Esophagus squamous epithelium (tissue), 5 donors: ENCODE measurements at places on chromosomes 2 and 18.

- no peaks in the 10 kb centered on the region for H3K36me3 ChIP-seq
- H3K27ac ChIP-seq, result no peak overlapping the region
- no peaks in the 10 kb centered on the region for H3K27me3 ChIP-seq
- peaks cover 41% of the 10 kb centered on the region for H3K4me1 ChIP-seq
- no peak for DNase-seq
Observed at GRCh38 chr2:36459725-36460137, 104.2 kb downstream of the CRIM1 start.

DNA sequence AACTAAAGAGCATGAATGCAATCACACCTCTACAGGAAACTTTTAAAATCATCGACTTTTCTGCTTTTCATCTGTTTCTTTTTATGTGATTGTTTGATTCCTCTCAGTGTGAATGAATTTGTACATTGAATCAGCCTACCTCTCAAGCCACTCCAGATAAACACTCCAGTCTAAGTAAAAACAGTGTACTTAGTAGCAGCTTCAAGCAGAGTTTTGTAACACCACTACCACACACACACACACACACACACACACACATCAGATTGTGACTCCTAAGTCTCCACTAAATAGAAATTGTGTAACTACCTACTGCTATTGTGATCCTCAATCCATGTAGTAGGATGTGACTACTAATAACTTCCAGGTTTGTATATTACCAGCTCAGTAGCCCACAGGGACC, 65.3 kb upstream of the EPB41L5 start:
- DNase-seq, result no peak
- H3K27ac ChIP-seq, result no peak overlapping the region
- H3K4me1 ChIP-seq, result no peaks in the 10 kb centered on the region
- peaks cover 46% of the 10 kb centered on the region for H3K36me3 ChIP-seq

DNA sequence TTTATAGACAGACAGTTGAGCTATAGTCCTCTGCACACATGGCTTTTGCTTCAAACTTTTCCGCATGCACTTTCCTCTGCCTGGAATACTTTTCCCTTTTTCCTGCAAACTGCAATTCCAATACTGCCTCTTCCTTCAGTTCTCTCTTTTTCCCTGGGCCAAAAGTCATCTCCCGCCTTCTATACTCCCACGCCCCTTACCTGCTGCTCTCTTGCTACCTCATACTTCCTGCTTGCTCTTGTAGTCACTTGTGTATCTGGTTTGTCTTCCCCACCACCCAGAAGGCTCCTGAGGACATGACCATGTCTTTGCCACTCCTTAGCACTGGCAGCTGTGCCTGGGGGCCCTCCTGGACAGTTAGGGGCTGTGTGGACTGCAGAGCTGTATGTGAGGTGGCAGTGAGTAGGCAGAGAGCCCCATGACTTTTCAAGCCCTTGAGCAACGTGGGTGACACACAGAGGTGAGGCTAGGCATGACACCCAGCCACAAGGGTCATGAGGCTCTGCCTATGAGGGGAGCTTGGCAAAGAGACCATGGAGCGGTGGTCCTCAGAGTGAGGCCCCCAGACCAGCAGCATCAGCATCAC, 23.2 kb downstream of the SPEG start:
- peak overlapping the region; percentile 88 for H3K27ac ChIP-seq
- H3K4me3 ChIP-seq, result no peak overlapping the region
- H3K36me3 ChIP-seq, result no peaks in the 10 kb centered on the region
- peaks cover 14% of the 10 kb centered on the region for H3K4me1 ChIP-seq

- no peak overlapping the region for H3K4me3 ChIP-seq
- no peaks in the 10 kb centered on the region for H3K36me3 ChIP-seq
Observed at GRCh38 chr18:303607-304006, 35.8 kb upstream of the THOC1 start.

DNA sequence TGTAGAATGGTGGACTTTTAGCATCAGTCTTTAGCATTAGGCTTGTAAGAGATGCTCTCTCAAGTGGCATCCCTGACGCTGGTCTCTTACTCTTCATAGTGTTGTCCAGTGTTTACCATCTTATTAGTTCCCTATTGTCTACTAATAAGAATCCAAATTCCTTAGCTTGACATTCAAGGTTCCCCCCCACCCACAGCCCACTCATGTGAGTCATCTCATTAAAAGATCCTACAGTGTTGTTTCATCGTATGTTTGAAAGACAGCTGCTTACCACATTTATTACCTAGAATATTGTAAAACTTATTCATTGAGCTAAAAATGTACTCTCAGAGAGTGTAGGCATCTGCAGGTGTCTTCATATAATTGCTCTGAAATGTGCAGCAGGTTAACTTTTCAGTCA, 28.5 kb downstream of the EIF5B start:
- H3K27me3 ChIP-seq, result no peaks in the 10 kb centered on the region
- DNase-seq, result no peak
- H3K27ac ChIP-seq, result no peak overlapping the region
- no peaks in the 10 kb centered on the region for H3K4me1 ChIP-seq

- DNase-seq, result no peak
- no peaks in the 10 kb centered on the region for H3K4me1 ChIP-seq
- no peak overlapping the region for H3K4me3 ChIP-seq
- peak overlapping the region; percentile 25 for H3K27ac ChIP-seq
- no peaks in the 10 kb centered on the region for H3K36me3 ChIP-seq
Observed at GRCh38 chr2:19607931-19608771, 249.7 kb upstream of the OSR1 start.

GRCh38 chr18:11119959-11120587, 29.3 kb downstream of the PIEZO2 start:
- no peak overlapping the region for H3K27ac ChIP-seq
- H3K36me3 ChIP-seq, result no peaks in the 10 kb centered on the region
- DNase-seq, result no peak
- H3K4me1 ChIP-seq, result no peaks in the 10 kb centered on the region

GRCh38 chr18:25236736-25237135, 115.2 kb downstream of the ZNF521 start:
- no peaks in the 10 kb centered on the region for H3K27me3 ChIP-seq
- no peak overlapping the region for H3K27ac ChIP-seq
- no peak overlapping the region for H3K4me3 ChIP-seq
- no peaks in the 10 kb centered on the region for H3K36me3 ChIP-seq
- DNase-seq, result no peak
- H3K4me1 ChIP-seq, result no peaks in the 10 kb centered on the region

DNA sequence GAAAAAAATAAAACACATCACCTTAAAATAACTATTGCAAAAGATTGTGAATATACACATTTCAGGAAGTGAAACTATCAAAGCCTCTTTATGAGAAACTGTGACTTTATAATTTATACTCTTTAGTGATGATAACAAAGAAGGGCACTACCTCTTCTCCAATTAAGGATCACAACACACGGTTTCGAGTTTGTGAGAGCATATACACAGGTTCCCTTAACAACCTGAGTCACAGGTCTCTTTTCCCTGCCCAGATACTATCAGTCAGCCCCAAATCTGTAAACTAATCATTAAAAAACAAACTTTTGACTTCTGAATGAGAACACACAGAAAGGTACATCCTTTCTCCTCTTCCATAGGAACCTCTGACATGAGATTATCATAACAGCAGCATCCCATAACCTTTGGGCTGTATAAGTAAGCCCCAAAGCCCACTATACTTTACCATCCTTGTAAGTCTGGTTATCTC, 44.9 kb downstream of the PTPN2 start:
- peak overlapping the region; percentile 77 for H3K27ac ChIP-seq
- H3K27me3 ChIP-seq, result no peaks in the 10 kb centered on the region
- no peak overlapping the region for H3K4me3 ChIP-seq
- no peak for DNase-seq
- peaks cover 32% of the 10 kb centered on the region for H3K4me1 ChIP-seq

DNA sequence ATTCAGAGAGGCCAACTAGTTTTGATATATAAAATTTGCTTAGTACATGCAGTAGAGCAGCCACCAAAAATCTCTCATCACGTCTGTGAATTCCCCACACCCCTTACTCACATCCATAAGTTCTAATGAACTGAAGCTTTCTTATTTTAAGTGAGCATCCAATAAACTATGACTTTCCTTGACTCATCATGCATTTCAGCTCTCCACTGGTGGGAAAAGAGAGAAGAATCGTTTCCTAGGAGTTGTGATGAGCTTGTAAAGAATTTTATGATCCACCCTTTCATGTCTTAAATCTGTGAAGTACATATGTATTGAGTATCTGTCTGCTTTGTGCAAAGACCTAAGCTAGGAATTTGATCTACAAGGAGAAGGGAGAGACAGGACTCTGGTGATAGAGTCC, 428.6 kb downstream of the SETBP1 start:
- peaks cover 7% of the 10 kb centered on the region for H3K4me1 ChIP-seq
- no peak overlapping the region for H3K27ac ChIP-seq
- no peaks in the 10 kb centered on the region for H3K36me3 ChIP-seq
- H3K4me3 ChIP-seq, result no peak overlapping the region
- no peak for DNase-seq

- no peaks in the 10 kb centered on the region for H3K4me1 ChIP-seq
- no peak for DNase-seq
- no peaks in the 10 kb centered on the region for H3K36me3 ChIP-seq
- no peak overlapping the region for H3K27ac ChIP-seq
- H3K27me3 ChIP-seq, result no peaks in the 10 kb centered on the region
Observed at GRCh38 chr18:58069721-58070292, 25.8 kb downstream of the NEDD4L start.

GRCh38 chr2:168694173-168694572, 108.3 kb upstream of the NOSTRIN start:
- H3K27me3 ChIP-seq, result no peaks in the 10 kb centered on the region
- H3K4me1 ChIP-seq, result no peaks in the 10 kb centered on the region
- H3K4me3 ChIP-seq, result no peak overlapping the region

GRCh38 chr2:131426727-131427126, 49.2 kb upstream of the TUBA3D start:
- H3K36me3 ChIP-seq, result no peaks in the 10 kb centered on the region
- no peaks in the 10 kb centered on the region for H3K27me3 ChIP-seq
- no peak overlapping the region for H3K4me3 ChIP-seq

DNA sequence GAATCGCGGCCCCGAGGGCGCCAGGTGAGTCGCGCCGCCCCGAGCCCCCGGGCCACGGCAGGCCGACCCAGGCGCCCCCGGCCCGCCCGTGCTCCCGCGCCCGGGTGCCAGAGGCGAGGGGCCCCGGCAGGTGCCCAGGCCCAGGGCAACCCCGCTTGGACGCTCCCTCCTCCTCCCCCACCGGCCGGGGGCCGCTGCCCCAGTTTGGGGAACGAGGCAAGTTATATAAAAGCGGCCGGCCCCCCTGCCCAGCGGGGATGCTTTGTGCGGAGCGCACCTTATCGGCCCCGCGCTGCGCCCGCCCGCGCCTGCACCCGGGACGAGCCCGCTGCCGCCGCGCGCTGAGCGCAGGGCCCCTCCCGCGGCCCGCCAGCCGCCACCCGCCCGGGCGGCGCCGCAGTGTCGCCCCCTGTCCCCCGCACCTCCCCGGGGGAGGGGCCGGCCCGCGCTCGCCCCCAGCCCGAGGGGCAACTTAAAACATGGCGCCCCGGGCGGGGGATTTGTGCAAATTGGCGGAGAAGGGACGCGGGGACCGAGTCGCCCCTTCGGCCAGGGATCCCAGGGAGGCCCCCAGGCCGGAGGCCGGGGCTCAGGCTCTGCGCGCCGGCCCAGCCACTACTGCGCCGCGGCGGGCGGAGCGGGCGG, 639 bp downstream of the EPB41L3 start:
- no peaks in the 10 kb centered on the region for H3K4me1 ChIP-seq
- peak overlapping the region; percentile 84 for H3K27ac ChIP-seq
- no peaks in the 10 kb centered on the region for H3K36me3 ChIP-seq
- H3K27me3 ChIP-seq, result peaks cover 45% of the 10 kb centered on the region
- H3K4me3 ChIP-seq, result peak overlapping the region; percentile 78

- peak within 1 kb of the TSS; percentile 64 for H3K4me3 ChIP-seq
- H3K36me3 ChIP-seq, result no peaks in the 10 kb centered on the region
- peaks cover 15% of the 10 kb centered on the region for H3K4me1 ChIP-seq
- H3K27ac ChIP-seq, result no peak within 1 kb of the TSS
- DNase-seq, result no peak
Observed at GRCh38 chr2:218859556-218859987, at the start of gene WNT6. WNT6 (plus strand) TSS chr2:218859805; CDS start chr2:218860038, 233 bp downstream.
